CD4-positive, alpha-beta T cell treated with Interleukin-15 for 4 hours (primary cell): ENCODE measurements at places on chromosomes 4 and X.

- no peak for DNase-seq
Observed at GRCh38 chr4:183867247-183867646, 37.9 kb upstream of the STOX2 start.

- no peak for DNase-seq
Observed at GRCh38 chrX:71168134-71168533, 23.5 kb downstream of the NLGN3 start.

GRCh38 chr4:1055721-1056590 lies 44.5 kb downstream of the FGFRL1 start:
- DNase-seq, result peak; percentile 78

DNA sequence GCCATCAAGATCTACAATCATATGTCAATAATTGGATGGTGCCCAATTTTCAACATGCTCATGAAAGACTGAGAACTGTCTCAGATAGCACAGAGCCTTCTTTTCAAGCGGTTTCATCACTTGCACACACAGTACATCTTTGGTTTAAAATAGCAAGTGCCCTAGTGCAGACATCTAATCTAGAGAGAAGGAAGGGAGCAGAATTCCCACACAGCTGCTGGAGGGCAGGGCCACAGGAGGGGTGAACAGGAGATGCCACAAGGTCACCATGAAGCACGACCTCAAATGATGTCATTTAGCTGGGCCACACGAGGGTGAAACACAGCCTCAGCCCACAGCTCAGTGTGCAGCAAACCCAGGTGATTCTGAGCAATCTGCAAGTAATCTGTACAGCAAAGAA lies 24.3 kb downstream of the LEF1 start:
- DNase-seq, result no peak

GRCh38 chr4:3657902-3658529 lies 108.2 kb upstream of the ADRA2C start:
- DNase-seq, result no peak

DNA sequence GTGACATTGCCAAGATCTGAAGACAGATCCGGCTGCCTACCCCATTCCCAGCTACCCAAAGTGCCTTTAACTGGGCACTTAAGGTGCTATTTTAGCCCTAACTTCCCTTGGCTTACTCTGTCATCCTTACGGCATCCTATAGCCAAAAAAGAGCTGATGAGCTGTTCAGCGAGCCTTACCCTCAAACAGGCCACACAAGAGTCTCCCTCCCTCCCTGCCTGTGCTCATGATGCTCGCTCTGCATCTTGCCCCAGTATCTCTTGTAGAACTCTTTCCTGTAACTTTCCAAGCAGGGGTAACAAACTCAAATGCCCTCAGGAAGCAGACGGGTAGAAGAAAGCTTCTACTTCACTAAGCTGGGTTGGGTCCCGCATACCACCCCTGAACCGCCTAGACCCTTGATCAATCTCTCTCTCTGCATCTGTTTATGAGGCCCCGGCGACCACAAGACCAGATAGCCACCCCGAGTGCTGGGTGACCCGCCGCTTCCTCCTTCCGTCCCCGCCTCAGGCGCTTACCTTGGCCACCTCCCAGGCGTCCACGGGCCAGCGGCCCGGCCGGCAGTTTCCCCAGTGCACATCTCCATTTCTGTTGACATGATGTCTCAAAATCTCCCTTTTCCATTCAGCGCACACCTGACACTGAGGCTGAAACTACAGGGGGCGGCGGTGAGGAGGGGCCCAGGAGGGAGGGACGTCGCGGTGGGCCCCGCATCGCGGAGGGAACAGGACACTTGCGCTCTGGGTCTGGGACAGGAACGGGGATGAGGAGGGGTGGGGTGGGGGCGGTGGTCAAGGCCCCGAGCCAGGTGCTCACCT lies 663 bp downstream of the CXorf38 start:
- DNase-seq, result peak; percentile 6

DNA sequence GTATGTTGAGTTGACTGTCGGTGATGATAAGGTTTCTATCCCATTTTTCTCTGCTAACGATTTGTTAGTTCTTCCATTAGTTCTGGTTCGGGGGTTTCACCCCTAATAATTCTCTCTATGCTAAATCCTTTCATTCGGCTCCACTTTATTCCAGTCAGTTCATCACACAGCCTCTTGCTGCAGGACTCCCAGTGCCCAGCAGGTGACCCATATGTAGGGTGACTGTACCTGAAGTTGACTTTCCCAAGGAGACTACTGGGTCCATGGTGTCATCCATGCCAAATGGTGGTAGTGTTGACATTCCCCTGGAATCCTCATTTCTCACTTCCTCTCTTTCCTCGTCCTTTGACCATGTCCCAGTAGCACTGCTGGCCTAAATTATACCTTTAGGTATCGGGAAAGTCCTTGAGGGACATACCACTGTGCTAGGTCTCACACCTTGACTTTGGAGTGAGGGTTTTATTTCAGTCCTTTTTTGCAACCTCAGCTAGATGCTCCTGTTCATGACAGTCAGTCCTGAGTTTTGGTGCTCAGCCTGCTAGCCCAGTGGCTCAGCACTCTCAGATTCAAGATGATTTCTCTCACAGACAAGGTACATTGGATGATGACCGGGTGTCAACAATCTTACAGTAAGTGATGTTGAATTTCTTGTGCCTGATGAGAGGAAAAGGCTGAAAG lies 105.1 kb upstream of the ARHGAP24 start:
- DNase-seq, result no peak

DNA sequence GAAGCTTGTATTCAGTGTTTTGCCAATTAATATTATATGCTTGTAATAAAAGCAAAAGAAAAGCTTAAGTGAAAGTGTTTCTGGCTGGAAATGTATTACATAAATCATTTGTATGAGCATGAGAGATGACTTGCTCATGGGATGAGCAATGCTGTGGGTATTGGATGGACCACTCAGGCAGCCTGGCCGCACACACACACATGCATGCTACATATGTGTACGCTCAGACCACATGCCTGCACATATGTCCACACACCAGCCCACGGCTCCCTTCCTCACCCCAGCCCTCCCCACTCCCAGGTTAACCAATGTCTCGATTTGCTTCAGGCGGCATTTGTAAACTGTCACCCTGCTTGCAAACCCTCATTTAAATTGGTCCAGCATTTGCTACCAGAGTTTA lies 55.9 kb downstream of the CPLX1 start:
- DNase-seq, result no peak

- DNase-seq, result peak; percentile 66
Observed at GRCh38 chr4:1177274-1178141, 5.1 kb upstream of the SPON2 start.

DNA sequence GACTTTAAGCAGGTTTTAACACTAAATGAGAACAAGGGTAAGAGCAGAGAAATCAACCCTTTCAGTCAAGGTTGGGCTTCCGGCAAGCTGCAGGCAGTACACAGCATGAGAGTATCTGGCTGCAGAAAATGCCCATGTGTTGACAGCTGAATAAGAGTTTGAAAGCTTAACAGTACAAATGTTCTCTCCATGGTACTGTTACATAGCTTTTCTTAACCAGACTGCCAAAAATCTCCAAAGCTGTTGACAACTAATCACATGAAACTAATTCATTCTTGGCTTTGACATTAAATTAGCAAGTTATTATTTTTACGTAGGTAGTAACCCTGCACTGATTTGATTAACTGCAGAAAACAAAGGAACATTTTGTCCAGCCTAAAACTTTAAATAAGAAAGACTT lies 153.5 kb downstream of the SLC10A7 start:
- no peak for DNase-seq

DNA sequence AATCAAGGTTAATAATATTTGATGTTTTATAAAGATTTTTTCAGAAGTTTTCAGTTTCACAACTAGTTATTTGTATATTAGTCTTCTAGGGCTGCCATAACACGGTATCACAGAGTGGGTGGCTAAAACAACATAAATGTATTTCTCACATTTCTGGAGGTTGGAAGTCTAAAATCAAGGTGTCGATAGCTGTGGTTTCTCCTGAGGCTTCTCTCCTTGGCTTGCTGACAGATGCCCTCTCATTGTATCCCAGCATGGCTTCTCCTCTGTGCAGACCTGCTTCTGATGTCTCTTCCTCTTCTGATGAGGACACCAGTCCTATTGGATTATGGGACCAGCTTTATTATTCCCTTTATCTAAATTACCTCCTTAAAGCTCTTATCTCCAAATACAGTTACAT lies 1456.6 kb downstream of the STIM2 start:
- no peak for DNase-seq

- DNase-seq, result no peak
Observed at GRCh38 chr4:165826166-165826565, 46.9 kb upstream of the TLL1 start.

DNA sequence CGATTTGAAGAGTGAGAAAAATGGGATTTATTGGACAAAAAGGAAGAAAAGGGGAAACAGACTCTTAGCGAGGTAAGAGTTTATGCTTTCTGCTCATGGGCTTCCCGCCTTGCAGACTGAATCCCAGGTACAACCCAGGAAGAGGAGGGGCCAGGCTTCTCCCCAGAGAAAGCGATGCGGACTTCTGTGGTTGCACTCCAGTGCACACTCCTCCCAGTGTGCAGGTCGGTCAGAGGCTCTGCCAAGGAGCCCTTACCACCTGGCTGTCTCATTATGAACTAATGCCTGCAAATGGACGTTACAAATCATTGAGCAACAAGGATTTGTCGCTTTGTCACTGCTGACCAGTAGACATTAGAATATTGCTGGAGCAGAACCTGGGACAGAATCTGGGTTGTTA lies 39.9 kb upstream of the GLRA2 start:
- DNase-seq, result no peak

GRCh38 chrX:119067023-119067739 lies 5.6 kb upstream of the CT47C1 start:
- peak; percentile 1 for DNase-seq

- DNase-seq, result no peak
Observed at GRCh38 chrX:12789976-12790375, 1.2 kb upstream of the PRPS2 start.

- DNase-seq, result no peak
Observed at GRCh38 chr4:141081921-141082395, 51.3 kb downstream of the RNF150 start.

DNA sequence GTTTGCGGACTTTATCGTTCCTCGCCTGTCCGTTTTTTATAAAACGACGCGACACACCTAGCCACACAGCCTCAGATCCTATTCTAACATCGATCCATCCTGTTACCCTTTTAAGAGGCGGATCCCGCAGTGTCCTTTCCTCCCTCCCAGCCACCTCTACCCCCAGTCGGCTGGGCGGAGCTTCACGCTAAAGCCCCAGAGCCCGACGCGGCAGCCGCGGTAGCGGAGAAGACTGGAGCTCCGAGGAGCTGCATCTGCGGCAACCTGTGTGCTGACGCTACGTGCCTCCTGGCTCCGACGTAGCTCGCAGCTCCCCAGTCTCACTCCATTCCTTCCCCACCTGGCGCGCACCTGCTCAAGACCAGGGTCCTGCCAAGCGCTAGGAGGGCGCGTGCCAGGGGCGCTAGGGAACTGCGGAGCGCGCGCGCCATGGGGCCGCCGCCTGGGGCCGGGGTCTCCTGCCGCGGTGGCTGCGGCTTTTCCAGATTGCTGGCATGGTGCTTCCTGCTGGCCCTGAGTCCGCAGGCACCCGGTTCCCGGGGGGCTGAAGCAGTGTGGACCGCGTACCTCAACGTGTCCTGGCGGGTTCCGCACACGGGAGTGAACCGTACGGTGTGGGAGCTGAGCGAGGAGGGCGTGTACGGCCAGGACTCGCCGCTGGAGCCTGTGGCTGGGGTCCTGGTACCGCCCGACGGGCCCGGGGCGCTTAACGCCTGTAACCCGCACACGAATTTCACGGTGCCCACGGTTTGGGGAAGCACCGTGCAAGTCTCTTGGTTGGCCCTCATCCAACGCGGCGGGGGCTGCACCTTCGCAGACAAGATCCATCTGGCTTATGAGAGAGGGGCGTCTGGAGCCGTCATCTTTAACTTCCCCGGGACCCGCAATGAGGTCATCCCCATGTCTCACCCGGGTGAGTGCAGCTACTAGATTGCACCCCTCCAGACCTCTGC lies at the start of gene RNF128:
Gene RNF128 (plus strand): TSS at position 217 of the 953 bp plus-strand sequence. CDS start 213 bp downstream, at position 430.
- DNase-seq, result peak; percentile 0

GRCh38 chr4:95660719-95661118 lies 111.9 kb upstream of the UNC5C start:
- DNase-seq, result no peak

GRCh38 chrX:9626379-9626778 lies 139.3 kb downstream of the GPR143 start:
- DNase-seq, result no peak

DNA sequence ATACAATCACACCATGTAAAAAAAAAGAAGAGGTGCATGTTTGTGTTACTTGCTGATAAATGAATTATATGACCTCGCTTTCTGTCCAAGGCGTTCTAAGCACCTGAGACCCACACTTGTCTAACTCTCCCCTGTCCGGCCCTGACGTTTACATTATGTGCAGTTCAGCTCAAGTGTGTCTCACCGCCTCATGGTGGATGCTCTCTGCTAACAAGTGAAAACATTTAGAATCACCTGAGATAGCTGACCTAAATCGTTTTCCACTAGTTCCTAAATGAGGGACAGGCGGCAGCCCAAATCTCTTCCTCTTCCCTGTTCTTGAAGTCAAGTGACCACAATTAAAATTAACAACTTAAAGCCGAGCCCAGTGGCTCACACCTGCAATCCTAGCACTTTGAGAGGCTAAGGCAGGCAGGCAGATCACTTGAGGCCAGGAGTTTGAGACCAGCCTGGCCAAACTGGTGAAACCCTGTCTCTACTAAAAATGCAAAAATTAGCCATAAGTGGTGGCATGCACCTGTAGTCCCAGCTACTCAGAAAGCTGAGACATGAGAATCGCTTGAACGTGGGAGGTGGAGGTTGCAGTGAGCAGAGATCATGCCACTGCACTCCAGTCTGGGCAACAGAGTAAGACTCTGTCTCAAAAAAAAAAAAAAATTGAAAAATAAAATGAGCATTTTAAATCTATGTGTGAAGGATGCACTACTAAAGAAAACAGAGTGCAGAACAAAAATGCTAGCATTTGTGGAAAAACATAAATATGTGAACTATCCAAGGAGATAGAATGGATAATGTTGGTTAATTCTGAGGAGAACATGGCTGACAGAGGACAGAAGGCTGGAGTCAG lies 3.9 kb upstream of the TIFA start:
- DNase-seq, result no peak

DNA sequence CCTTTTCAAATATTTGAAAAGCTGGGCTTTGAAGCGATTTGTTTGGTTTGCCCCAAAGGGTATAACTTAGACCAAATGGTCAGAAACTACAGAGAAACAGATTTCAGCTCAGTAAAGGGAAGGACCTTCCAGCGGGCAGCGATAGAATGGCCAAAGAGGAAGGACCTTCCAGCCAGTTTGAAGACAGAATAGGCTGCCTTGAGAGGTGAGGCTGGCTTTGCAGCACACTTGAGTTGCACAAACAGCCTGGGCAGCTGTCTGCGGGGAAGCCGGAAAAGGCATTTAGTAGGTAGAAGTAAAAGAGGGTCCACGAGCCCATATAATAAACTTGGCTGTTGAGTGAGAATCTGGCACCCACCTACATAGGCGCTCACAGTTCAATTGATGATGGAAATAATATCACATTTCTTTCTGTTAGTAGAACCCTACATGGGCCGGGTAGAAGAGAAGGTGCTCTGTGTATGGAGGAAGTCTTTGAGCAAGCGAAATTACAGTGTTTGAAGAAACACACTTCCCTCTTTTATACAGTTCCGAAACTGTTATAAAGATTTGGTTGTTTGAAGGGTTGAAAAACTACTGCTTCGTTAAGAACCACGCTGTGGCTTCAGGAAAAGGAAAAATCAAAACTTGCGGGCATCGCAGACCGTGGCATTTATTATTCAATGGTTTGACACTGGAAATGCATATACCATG lies 75.0 kb upstream of the SORBS2 start:
- no peak for DNase-seq
